ENCODE measurements at places on chromosomes 2 and 18.

GRCh38 chr2:109439986-109440385 is 173.8 kb downstream of the SEPTIN10 start:
- no peak for DNase-seq

DNA sequence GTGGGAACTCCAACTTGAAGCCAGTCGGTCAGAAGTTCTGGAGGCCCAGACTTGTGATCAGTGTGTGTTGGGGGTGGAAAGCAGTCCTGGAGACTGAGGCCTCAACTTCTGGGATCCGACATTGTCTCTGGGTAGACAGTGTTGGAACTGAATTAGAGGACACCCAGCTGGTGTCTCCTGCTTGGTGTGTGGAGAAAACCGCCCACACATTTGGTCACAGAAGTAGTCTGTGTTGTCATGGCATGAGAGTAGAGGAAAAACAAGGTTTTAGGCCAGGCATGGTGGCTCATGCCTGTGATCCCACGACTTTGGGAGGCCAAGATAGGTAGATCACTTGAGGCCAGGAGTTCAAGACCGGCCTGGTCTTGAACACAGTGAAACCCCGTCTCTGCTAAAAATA is 51.5 kb downstream of the PUM2 start:
- no peak for DNase-seq

DNA sequence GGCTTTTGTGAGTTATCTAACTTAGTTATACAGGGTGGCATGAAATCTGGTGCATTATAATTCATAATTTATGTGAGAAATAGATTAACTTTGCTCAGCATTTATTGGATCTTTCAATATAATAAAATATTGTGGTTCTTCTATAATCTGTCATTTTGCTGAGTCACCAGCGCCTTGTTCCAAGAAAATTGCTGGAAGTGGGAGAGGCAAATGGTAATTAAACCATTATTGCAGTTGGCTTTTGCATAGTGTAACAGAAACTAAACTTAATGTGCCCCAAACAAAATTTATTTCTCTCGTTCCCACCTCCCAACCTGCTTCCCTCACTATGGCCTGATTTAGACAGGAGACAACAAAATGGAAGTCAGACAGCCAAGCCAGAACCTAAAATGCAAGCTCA is 146.3 kb downstream of the GALR1 start:
- DNase-seq: no peak

- no peak for DNase-seq
These were observed 830 bp downstream of the DNER start for GRCh38 chr2:229713371-229714079.

DNA sequence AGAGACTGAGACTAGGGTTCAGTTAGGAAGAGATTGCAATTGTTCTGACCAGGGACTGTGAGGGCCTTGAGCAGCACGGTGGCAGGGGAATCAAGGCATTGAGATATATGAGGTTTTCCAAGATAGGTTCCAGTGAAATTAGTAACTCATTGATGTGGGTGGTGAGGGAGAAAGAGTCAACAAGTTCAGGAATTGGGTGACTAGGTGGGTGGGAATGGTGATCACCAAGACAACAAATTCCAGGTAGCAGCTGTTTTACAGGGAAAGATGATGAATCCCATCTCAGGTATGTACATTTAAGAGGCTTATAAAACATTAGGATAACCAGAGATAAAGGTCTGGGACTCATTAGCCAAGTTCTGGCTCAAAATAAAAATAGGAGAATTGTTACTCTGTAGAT is 251.5 kb upstream of the MGAT5 start:
- no peak for DNase-seq

- no peak for DNase-seq
These were observed 92.2 kb upstream of the MCFD2 start for GRCh38 chr2:47007826-47008225.

- DNase-seq: no peak
These were observed 9.9 kb downstream of the KCNIP3 start for GRCh38 chr2:95307036-95307435.

GRCh38 chr2:240572141-240573031 is 4.1 kb downstream of the RNPEPL1 start:
- no peak for DNase-seq

GRCh38 chr2:206642075-206643025 is at the start of gene FAM237A:
Gene FAM237A (plus strand): TSS chr2:206642487. CDS start chr2:206644237, 1,750 bp downstream.
- no peak for DNase-seq

DNA sequence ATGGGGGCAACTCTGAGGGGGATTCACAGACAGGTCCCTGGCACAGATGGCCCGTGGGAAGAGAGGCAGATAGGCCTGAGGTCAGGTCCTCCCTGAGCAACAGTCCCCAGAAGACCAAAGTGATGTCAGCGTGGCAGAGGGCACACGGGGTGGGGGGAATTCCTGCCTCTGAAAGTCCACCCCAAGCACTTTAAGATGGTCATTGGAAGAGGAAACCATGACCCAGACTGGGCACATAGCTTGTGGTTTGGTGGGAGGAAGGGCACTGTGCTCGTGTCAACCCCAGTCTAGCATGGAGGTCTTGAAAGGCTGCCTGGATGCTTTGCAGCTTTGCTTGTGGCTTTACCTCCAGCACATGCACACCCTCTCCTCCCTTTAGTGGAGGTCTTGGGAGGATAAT is 38.0 kb upstream of the SIX2 start:
- DNase-seq: no peak

GRCh38 chr2:60960706-60961105 is 56.8 kb upstream of the PEX13 start:
- DNase-seq: no peak

DNA sequence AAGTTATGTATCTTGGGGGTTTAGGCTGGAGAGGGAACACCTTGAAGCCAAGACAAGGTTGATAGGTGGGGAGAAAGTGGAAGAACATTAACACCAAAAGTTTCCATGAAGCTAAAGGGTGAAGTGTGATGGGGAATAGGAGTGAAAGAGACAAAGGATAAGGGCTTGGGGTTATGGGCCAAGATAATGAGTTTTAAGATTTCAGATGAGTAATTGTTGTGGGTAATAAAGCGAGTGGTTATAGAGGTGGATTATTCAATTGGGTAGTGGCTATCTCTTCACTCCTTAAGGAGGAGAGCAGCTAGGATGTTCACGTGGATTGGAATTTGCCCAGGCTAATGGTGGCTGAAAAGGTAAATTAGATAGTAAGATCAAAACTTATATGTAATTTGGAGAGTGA is 29.8 kb downstream of the EML4 start:
- DNase-seq: no peak

Data from stimulated activated CD4-positive, alpha-beta T cell treated with anti-CD3 and anti-CD28 coated beads, Interleukin-1b, Interleukin-23, amount 100 ng/mL, for 4 hours (primary cell).